ENCODE measurements at places on chromosomes 2 and 18. TPM values are rescaled to one million over a fixed set of nuclear protein-coding genes. Genes with fewer than 3 reads are reported as not detected.
A peak's percentile ranks its signal among the peaks of the same experiment; 100 is the strongest.

CAPN14 gene
- total RNA-seq: 0.96 TPM

- no peak for DNase-seq
These were observed 221.3 kb downstream of the BCL2 start for GRCh38 chr18:63098018-63098981.

GRCh38 chr2:138228101-138228500, 263.8 kb downstream of the HNMT start:
- DNase-seq: no peak

DNA sequence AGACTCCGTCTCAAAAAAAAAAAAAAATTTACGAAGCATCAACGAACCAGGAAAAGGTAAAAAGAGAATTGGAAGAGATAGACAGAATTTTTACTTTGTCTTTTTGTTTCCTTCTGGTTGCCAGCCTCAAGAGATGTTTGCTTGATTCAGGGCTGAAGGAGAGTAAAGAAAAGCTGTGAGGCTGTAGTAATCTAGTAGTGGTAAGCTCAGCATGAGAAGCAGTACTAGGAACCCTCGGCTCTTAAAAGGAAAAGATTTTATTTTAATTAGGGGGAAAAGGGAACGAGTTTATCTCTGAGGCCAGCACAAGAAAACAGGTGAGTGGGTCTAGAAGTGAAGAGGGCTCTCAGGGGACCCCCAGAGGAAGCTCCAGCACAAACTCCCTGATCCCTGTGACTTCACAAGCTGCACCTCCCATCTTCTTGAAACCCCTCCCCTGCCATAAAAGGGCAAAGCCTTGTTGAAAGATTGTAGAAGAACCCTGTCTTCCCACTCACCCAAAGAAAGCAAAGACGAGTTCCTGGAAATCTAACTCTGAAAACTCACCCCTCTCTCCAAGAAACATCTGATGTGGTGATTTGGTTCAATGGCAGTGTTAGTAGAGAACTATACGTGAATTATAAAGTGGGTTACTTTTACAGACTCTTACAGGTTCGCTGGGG, 8.6 kb downstream of the RBMS1 start:
- no peak for DNase-seq

SAG gene
- 14.7 TPM for total RNA-seq

DNA sequence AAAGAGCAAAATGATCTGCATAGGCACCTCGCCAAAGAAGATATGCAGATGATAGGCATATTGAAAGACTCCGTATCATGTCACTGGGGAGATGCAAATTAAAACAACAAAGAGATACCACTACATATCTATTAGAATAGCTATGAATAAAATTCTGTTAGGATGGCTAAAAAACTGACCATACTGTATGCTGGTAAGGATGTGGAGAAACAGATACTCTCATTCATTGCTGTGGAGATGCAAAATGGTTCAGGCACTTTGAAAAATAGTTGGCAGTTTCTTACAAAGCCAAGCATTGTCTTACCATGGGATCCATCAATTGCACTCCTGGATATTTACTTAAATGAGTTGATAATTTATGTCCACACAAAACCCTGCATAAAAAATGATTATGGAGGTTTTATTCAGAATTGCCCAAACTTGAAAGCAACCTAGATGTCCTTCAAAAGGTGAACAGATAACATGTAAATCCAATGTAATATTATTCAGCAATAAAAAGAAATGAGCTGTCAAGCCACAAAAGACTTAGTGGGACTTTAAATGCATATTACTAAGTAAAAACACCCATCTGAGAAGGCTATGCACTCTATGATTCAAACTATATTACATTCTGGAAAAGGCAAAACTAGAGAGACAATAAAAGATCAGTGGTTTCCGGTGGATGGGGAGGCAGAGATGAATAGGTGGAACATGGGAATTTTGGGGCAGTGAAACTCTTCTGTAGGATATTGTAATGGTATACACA, 31.2 kb downstream of the ZNF385B start:
- no peak for DNase-seq

DNA sequence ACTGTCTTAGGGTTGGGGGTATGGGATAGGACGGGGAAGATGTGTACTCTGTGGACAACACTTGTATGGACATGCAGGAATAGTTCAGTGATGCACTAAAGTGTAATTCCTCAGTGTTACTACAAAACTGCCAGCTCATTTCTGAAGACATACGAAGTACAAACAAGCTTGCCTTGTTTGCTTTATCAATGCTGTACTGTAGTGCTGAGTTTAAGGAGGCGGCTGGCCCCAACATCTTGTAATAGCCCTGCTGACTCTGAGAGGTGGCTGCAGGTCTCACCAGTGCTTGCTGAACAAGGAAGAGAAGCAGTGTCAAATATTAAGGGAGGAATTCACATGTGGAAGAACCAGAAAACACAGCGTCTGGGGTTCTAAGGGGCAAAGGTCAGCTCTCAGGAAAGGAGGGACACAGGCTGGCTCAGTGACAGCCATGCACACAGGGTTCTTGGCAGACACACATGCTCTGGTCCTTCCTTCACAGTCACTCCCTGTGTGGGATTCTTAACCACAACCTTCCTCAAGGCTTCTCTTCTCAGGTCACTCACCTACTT, 39.8 kb upstream of the EVA1A start:
- DNase-seq: peak; percentile 51

STAT4 gene
- total RNA-seq: 3.9 TPM

DNA sequence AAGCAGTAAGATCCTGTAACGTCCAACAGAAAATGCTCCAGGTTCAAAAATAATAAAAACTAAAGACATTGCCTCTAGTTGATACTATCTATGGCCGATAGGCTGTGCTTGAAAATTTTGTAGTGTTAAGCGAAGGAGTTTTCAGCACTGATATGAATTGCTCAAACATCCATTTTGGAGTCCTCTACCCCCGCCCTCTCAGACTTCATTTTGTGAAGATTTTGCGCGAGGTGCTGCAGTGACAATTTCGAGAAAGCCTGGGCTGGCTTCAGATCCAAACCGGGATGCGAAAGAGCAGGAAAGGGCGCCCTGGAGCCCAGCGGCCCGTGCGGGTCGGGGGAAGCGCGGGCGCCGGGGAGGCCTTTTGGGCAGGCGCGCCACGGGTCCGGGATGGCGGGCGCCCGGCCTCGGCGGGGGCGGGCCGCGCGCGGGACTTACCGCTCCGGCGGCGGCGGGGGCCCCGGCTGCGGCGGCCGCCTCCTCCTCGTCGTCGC, 1.8 kb downstream of the SP3 start:
- DNase-seq: peak; percentile 85

DNA sequence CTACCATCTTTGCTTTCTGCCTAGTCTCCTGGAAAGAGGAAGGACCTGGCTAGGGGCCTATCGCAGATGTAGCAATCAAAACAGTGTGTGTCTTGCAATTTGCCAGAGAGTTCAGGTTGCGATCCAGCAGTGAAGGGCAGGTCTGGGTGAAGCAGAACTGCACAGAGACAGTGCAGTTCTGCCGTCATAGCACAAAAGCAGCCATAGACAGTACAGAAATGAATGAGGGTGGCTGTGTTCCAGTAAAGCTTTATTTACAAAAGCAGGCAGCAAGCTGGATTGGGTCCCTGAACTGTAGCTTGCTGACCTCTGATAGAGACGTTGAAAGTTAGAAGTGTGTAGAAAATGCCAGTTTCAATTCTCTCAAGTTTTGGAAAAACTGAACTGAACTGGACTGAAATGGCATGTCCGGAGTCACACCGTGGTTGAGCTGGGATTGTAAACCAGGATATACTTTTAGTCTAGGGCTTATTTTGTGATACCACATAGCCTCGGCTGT, 186.8 kb downstream of the LTBP1 start:
- DNase-seq: peak; percentile 69

HAAO gene
- 19.0 TPM for total RNA-seq

DNA sequence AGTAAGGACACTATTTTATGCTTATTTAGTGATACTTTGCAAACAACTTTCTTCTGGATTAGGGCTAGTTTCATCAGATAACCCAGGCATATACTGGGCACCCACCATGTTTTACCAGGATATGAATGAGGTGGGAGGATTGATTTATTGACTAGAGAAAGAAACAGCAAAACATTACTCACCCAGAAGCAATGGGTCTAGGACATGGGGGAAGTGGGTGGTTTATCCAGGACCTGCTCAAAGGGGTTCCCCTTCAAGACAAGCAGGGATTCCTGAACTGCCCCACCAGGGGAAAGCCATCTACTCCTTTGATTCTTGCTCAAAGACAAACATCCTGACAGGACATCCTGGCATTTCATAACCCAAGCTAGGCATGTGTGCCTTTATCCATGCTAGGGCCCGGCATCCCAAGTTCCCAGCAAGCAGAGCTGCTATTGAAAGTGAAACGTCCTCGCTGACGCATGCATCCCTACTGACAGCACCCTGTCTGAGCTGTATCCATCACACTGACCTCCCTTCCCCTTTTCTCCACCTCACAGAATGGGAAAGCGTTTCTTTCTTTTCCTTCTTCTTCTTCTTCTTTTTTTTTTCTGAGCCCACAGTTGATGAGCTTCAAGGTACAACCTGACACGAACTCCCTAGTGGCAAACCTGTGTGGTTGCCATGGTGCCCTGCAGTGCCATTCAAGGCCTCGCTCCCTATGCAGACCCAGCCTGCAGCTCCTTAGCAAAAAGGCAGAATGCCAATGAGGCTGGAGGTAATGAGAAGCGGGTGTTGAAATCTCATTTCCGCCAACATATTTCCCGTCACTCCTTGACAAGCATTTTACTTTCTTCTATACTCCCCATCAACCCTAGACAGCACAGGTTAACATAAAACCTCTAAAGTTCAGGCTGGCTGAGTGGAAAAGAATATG, 70.5 kb downstream of the CLHC1 start:
- DNase-seq: no peak

- DNase-seq: no peak
These were observed 28.2 kb upstream of the AMMECR1L start for GRCh38 chr2:127913808-127914457.

DNA sequence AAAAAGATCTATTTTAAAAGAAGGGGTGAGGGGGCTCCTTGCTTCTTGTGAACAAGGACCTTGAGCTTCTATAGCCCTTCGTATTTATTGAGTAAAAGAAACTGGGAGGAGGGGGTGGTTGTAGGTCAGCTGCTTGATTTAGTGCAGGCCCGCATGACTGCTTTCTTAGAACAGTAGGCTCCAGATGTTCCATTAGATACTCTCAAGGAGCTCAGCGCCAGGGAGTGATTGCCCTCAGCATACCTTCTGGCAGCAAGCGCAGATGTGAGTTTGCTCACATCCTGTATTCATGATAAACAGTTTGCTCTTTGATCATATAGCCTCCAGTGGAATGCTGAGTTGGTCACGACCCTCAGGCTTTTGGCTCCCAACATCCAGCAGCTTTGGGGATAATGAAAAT, 108.9 kb upstream of the XPO1 start:
- no peak for DNase-seq

GRCh38 chr2:107168141-107168540, 282.2 kb upstream of the ST6GAL2 start:
- DNase-seq: no peak

GRCh38 chr2:133541376-133541775, 26.9 kb downstream of the NCKAP5 start:
- peak; percentile 70 for DNase-seq

DNA sequence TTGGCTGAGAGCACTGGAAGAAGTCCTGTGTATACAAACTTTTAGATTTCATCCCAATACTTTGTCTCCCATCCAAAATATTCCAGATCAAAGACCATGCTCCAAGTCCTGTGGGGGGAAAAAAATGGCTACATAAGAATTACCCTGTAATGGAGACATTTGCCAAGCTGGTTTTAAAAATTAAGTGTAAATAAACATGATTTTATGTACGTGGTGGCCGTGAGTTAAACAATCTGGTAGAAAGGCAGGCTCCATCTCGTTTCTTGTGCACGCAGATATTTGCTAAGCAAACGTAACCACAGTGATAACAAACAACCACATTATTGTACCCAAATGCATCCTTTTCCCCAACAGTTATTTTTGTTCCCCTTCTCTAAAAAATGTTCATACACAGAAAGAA, 176.4 kb downstream of the ZNF516 start:
- DNase-seq: no peak

DNA sequence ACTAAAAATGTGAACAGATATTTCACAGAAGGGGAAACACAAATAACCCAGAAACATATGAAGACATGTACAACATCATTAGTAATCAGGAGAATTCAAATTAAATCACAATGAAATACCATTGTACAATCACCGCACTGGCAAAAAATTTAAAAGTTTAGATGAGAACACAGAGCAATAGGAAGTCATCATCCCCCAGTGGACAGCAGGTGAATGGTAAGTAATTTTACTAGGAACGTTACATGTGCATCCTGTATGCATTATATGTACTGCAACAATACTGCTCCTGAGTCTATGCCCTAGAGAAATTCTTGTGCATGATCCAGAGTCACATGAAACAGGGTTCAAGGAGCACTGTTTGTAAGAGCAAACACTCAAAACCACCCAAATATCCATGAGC, 713.8 kb downstream of the NRXN1 start:
- no peak for DNase-seq

GRCh38 chr2:215403441-215404347, 32.2 kb downstream of the FN1 start:
- no peak for DNase-seq

GRCh38 chr2:235793163-235793752, 299.4 kb downstream of the AGAP1 start:
- DNase-seq: peak; percentile 17

DNA sequence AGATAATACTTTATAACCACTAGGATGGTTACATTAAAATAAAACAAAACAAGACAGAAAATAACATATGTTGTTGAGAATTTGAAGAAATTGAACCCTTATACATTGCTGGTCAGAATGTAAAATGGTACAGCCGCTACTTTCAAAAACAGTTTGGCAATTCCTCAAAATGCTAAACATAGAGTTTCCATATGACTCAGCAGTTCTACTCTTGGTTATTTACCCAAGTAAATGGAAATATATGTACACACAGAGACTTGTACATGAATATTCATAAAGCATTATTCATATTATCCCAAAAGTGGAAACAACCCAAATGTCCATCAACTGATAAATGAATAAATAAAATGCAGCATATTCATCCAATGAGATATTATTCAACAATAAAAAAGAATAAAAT, 92.5 kb upstream of the LRATD1 start:
- DNase-seq: no peak

GRCh38 chr2:68831686-68832232, 39.4 kb downstream of the BMP10 start:
- DNase-seq: peak; percentile 80

GRCh38 chr2:162067596-162067995, 6.4 kb downstream of the DPP4 start:
- no peak for DNase-seq

PIKFYVE gene
- total RNA-seq: 29.6 TPM

DNA sequence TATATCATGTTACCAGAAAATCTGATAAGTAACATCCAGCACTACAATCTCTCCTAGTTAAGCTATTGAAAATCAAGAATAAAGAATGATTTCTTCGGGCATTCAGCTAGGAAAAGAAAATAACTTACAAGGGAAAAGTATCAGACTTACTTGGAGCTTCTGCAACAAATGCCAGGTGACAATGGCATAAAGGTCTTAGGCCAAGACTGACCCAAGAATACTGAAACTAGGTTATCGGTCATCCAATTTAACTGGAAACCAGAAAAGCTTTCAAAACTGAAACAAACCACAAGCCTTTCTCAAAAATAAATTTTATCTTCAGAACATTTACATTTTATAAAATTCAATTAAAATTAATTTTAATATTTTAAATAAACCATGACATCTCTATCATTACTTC, 214.0 kb upstream of the CCDC68 start:
- DNase-seq: no peak

GRCh38 chr2:236105955-236106607, 62.1 kb downstream of the GBX2 start:
- DNase-seq: no peak

GRCh38 chr2:48315896-48316194, 214.1 kb upstream of the STON1 start:
- DNase-seq: no peak

All from umbilical cord (tissue), 2 donors.